ENCODE measurements at places on chromosomes 3 and 15.

DNA sequence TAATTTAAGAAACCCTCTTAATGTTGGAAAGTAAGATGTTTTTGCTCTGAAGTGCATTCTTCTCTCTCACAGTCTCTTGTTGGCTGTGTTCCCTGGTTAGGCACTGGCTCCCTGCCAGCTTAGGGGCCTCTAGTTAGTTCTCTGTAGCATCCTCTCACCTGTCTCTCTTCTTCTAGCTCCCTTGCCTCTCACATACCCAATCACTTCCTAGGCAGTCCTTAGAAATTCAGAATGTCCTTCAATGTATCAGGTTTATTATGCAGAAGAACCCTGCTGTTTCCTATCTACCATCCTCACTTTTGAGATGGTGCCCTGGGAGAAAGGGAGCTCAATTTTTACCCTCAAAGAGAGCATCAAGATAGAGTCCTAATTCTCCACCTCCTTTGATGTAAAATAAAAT is 36.2 kb upstream of the CPNE4 start:
- DNase-seq = no peak

- DNase-seq = no peak
These were observed 818.2 kb upstream of the CADM2 start for GRCh38 chr3:84140631-84141030.

GRCh38 chr3:73391984-73392383 is 232.8 kb downstream of the PDZRN3 start:
- DNase-seq = no peak

DNA sequence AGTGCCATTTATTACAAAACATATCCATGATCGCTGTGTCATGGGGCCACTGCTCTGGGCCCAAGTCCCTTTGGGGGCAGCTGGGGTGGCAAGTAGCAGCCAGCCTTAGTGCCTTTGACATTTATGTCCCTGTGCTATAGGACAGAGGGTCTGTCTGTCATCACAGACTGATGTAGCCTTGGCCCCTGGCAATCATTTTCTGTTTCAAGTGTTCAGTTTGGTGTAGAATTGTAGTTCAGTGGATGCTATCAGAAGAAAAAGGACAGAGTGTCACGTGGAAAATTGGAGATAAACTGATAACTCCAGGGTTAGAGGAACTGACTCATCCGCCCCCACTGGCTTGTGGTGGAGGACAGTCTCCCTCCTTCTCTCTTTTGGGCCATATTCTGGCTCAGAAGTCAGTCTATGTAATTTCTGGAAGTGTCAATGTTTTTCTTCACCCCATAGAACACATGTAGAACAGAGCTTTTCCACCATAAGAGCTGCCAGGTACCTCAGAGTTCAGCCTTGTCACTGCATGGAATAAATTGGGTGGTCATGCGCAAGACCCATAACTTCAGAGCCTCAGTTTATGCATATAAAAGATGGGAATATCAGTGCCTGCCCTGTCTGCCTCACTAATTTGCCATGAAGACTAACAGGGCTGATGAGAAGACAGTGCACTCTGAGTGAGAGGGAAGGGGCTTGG is 4.5 kb upstream of the MRPS22 start:
- no peak for DNase-seq

DNA sequence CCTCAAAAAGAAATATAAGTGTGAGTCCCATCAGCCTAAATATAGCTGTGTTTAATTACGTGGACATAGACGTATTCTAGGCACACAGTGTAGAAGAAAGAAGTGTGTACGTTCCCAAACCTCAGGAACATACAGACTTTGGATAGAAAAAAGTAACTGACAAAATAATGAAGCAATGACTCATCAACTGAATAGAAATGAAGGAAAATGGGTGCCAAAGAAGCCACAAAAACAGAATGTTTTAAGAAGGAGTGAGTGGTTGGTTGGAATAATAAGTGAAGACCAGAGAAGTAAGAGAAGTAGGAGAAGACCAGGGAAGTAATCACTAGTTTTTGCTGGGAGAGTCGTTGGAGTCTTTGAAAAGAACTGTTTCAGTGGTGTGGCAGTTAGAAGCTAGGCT is 518.1 kb downstream of the ROBO1 start:
- no peak for DNase-seq

GRCh38 chr3:72116226-72116625 is 331.3 kb upstream of the PROK2 start:
- DNase-seq = no peak
